Effector memory CD8-positive, alpha-beta T cell (primary cell): ENCODE measurements at places on chromosomes 1 and 21.
A peak's percentile ranks its signal among the peaks of the same experiment; 100 is the strongest.

DNA sequence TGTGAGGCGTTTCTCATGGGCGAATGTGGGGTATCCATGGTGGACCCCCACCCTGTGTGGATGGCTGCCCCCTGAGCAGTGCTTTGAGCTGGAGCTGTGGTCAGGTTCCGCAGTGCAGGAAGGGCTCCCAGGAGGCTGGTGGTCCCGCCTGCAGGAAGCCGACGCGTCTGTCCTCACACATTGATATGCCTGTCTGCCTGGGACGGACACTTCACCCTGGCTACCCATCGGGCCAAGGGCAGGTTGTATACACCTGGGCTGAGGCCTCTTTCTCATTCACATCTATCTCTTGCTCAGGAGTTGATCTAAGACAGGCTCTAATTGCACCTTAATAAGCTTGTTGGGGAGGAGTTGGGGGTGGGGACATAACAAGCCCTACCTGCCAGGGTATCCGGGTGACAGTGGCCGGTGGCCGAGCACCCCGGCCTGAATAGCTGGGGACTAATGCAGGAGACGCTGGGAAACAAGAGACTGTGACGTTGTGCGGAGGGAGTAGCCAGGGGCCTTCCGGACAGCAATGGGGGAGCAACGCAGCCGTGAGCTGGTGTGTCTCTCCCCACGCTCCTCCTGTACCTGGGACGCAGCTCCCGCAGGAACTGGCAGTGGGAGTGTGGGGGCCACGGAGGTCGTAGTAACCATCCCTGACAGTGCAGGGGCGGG, 21.7 kb downstream of the PDXK start:
- DNase-seq: peak; percentile 39

- no peak for DNase-seq
These were observed 88.8 kb upstream of the ZBTB40 start for GRCh38 chr1:22362626-22363402.

GRCh38 chr1:210384625-210385024, 55.9 kb downstream of the HHAT start:
- no peak for DNase-seq

- DNase-seq: no peak
These were observed 663.6 kb upstream of the CHRM3 start for GRCh38 chr1:238722812-238723211.

GRCh38 chr1:9703165-9703509, 51.6 kb downstream of the PIK3CD start:
- no peak for DNase-seq

DNA sequence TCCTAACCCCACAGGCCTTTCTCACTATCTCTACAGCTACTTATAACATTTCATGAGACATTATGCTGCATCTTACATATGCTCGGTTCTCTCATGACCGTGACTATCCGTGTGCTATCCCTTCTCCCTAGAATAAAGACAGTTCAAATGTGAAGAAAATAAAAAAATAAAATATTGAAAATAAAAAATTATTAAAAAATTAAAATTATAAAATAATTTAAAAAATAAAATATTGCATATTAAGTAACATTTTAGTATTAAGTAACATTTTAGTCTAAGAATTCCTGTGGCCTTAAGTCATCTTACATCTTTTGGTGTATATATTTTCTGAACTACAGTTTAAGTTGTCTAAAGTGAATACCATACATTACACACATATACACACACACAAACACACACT, 415.5 kb downstream of the DPYD start:
- DNase-seq: no peak

- DNase-seq: no peak
These were observed 593.8 kb downstream of the USP25 start for GRCh38 chr21:16323596-16323995.

GRCh38 chr1:210402560-210402959, 73.9 kb downstream of the HHAT start:
- no peak for DNase-seq

DNA sequence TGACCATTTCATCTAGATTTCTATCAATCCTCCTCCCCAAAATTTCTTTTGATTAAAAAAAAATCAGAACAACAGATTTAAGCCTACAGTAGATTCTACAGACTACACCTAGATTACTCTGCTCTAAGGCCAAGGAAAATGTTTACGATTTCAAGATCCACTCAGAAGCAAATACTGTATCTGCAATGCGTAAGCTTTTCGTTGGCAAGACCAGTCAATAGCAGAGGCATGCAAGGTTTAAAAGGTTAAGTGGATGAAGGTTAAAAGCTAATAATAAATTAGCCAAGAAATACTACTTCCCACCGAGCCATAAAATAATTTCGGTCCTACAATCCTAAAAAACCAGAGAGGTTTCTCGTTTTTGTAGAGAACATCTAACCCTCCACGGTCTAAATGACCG, 1.3 kb downstream of the CLSTN1 start:
- no peak for DNase-seq

DNA sequence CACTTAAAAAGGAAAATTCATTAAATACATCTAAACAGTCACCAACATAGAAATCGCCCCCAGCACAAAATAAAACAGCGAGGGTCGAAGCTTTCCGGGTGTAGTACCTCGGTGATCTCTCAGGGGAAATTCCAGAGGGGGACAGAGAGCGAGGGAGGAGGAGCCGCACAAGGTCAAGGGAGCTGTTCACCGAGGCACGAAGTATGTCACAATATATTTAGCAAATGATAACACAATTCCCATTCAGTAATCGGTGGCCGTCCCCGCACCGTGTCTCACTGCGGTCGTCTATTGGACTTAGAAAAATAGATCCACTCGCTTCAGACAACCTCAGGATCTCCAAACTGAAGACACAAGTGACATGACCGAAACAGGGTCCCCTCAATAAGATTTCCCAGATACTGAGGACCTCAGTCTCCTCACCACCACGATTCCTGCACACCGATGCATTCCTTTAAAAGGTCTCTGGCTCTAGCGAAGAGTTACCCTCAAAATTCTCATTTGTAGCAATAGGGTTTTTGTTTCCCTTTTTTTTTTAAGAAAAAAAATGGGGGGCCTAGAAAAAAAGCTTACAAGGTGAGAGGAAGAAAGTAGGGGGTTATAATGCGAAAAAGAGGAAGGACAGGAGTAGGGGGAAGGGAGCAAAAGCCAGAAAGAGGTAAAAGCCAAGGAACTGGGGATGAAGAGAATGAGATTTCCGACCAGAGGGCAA, 1.1 kb downstream of the LPGAT1 start:
- no peak for DNase-seq

GRCh38 chr21:31043471-31043870, 5.2 kb upstream of the KRTAP19-8 start:
- no peak for DNase-seq

DNA sequence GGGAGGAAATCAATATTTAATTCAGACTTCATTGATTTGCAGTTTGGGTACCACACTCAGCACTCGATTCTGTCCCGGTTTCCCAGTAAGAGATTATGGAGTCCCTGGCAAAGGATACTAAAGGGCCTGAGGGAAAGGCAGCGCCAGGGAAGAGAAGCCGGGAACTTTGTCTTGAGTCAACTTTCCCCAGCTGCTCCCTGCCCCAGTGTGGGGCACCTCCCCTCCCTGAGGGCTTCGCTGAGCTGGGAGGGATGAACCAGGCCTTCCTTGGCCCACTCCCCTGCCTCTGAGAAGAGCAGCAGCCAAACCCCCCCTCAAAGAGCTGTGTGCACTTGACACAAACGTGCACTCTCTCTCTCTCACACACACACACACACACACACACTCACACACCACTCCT, 32.6 kb downstream of the OPTC start:
- DNase-seq: no peak

DNA sequence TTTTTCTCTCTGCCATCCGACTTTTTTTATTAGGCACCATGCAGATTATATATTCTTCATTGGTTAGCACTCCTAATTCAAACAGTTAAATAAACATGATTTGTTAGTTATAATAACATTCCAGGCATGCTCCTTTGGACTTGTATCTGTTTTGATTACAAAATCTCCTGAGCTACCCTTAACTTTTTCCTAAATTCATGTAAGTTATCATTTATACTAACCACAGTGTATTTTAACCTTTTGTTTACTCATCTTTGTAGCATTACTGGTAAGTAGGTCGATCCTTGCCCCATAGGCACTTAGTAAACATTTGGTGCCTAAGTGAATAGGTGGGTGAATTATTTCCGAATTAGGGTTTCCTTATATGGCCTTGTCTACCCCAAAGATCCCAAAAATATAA, 43.8 kb downstream of the MIER1 start:
- no peak for DNase-seq

GRCh38 chr1:18723701-18724411, 93.2 kb downstream of the PAX7 start:
- DNase-seq: no peak

GRCh38 chr1:68173283-68173935, 58.9 kb downstream of the WLS start:
- no peak for DNase-seq

GRCh38 chr1:43974443-43975248, at the start of gene ATP6V0B:
TSS of gene ATP6V0B (plus strand) at chr1:43974960. CDS start at chr1:43975041, 81 bp downstream.
- peak; percentile 92 for DNase-seq

- DNase-seq: no peak
These were observed 274.4 kb downstream of the PTBP2 start for GRCh38 chr1:96996001-96996400.

- DNase-seq: no peak
These were observed 12.4 kb downstream of the KRTAP22-2 start for GRCh38 chr21:30577766-30578165.

DNA sequence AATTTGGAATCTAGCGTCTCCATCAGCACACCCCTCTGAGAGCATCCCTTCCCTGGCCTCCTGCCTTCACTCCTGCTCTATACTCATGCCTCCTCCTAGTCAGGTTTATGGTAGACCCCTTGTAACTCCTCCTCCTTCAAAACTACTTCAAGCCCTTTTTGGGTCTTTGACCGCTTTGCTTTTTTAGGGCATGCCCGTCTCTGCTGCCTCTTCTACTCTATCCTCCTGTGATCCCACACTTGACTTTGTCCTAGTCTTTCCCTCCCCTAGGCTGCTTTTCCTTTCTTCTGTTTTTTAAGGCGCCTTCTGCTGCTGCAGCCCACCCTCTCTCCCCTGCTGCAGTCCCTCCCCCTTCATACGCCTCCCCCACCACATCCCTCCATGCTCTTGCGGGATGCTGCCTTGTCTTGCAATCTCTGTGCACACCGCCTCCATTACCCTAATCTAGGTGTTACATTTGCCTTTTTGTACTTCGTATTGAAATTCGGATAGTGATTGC, 1.5 kb downstream of the SNX27 start:
- no peak for DNase-seq
